Stimulated activated CD8-positive, alpha-beta memory T cell treated with anti-CD3 and anti-CD28 coated beads, Interleukin-15, amount 100 ng/mL, for 1 hour (primary cell): ENCODE measurements at places on chromosomes 7 and 10.

- no peak for DNase-seq
Measured at GRCh38 chr7:86949052-86949778, 110.2 kb downstream of the ELAPOR2 start.

- DNase-seq, result no peak
Measured at GRCh38 chr7:108129018-108129965, 869 bp downstream of the LAMB4 start.

DNA sequence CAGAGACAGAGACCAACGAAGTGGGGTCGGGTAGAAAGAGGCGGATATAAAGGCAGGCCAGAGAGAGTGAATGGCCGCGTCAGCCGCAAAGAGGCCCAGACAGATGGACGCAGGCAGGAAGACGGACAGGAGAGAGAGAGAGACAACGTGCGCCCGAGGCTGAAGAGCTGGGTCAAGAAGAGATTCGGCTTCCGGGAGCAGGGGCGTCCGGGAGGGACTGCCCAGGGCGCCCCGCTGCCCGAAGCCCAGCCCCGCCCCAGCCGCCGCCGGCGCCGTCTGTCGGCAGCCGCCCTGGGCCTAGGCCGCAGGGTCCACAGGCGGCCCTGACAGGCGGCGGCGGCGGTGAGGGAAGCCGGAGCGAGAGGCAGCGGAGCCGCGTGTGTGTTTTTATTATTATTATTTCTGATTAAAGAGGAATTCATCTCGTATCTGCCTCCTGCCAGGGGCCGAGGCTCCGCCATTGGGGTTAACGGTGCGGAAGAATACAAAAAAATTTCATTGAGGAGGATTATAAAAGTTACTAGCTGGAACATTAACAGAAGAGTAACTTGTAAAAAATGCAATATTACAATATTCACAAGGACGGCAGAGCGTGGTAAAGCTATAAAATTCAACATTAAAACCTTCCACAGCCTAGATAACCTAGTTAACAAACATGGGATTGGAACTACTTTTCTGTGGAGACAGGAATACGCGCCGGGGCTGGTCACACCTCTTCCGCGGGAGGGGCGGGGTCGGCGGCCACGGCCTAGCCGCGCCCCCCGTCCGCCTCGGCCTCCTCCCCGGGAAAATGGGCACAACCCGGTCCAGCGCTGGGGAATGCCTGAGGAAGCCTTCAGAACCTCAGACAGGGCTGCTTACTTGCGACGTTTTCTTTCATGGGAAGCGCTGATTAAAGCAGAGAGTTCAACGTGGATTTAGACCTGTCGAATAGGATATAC is 29.7 kb upstream of the PAX2 start:
- DNase-seq, result no peak

- DNase-seq, result no peak
Measured at GRCh38 chr10:127836966-127837365, 55.8 kb downstream of the CLRN3 start.

GRCh38 chr10:5413012-5413938 is 918 bp downstream of the NET1 start:
- DNase-seq, result no peak

GRCh38 chr10:34689053-34689452 is 126.0 kb downstream of the PARD3 start:
- no peak for DNase-seq

DNA sequence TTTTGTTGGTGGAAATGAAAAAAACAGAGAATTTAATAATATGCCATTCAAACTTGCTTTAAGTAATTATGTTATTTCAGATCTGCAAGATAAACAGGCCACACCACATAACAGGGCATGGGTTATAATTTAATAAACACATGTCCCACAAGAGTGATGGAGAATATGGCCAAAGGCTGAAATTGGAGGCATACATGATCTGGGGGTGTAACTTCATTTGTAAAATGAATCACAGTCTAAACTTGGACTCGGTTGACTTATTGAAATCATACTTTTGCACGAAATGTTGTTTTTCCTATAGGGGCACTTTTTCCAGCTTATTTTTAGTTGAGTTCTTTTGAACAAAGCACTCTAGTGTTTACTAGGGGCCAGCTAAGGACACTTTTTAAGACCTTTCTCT is 151.6 kb downstream of the TMEM26 start:
- no peak for DNase-seq

DNA sequence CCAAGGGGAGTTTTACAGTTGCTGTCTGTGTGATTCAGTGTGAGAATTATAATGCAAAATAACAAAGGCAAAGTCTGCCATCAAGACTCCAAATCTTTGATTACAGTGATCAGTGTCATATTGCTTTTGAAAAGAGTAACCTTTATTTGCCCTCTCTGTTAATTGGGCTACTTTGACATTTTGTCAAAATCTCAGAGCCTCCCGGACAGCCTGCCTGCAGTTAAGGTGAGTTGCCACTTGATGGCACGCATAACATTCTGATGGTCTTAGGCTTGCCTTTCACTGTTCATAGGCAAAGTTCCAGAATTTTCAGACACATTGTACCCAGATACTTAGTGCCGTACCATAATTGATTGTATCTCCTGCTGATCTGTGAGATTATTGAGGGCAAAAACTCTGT is 253.5 kb downstream of the ABCA13 start:
- DNase-seq, result no peak

DNA sequence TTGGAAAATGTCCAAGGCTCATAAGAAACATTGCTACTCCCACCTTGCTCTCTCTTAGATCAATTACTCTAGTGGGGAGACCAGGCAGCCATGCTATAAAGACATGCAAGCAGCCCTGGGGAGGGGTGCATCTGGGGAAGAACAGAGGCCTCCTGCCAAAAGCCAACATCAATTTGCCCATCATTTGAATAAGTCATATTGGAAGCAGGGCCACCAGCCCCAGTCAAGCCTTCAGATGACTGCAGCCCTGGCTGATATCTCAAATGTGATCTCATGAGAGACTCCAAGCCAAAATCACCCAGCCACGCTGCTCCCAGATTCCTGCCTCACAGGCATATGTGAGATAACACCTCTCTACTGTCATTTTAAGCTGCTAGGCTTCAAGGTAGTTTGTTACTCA is 157.5 kb upstream of the PDE1C start:
- no peak for DNase-seq

DNA sequence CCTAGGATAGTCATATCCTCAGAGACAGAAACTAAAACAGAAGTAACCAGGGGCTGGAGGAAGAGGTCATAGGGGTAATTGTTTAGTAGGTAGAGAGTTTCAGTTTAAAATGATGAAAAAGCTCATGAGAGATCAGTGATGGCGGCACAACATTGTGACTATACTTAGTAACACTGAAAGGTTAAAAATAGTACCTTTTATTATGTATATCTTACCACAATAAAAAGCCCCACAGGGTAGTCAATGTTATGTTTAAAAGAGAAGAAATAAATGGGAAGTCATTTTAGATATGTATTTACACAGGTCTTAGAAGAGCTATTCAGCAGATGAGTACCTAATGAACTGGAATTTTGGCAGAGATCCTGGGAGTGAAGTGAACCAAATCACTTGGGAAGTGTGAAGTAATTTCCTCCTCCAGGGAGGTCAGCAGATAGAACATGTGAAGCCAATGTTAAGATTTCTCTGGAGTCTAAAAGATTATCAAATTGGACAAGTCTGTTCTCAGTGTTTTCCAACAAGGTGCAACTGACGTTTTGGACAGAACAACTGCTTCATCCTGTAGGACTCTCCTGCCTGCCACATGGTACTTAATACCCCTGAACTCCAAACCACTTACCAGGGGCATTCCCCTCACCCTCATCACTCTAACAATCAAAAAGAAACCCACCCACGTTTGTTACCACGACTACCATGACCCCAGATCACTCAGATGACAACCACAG is 6.4 kb downstream of the CDCA7L start:
- no peak for DNase-seq

DNA sequence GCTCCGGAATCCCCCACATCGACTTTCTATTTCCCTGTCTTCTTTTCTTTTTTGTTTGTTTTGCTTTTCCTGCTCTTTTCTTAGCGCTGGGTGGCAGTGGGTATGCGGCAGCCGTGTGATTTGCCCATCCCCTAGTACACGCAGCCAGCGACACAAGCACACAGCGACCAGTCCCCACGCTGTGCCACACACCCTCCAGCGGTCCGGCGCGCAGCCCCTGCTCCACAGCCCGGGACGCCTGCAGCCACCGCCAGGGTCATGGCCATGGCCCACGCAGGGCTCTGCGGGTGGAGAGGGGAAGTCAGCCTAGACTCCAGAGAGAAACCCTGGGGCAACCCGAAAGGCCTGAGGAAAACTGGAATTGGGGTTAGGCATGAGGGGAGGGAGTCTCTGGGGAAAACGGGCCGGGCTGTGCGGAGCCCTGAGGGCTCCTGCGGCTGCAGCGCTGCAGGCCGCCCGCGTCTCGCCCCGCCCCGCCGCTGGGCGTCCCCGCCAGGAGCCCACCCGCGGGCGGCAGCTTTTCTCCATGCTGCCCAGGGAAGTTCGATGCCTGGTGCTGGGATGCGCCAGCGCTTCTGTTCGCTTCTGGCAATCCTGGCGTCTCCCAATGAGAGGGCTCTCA is 2.5 kb downstream of the CHRM2 start:
- no peak for DNase-seq

DNA sequence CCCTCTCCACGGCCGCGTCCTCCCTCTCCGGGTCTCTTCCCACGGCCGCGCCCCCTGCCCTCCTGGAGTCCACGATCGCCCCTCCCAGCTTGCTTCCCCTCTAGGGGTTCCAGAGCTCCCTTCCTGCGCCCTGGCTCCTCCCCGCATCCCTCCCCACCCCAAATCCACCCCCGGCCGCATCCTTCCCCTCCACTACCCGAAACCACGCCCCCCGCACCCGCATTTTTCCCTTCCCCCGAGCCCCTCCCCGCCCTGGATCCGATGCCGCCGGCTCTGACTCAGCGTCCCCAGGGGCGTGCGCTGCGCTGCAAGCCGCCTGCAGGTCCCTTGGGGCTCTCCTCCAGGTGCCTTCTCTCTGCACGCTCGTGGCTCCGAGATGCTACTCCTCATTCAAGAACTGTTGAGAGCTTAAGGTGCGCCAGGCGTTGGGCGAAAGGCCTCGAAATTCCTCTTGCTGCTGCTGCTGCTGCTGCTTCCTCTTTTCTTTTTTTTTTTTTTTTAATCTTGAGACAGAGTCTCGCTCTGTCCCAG is 372 bp upstream of the TMEM130 start:
- peak; percentile 27 for DNase-seq

- DNase-seq, result no peak
Measured at GRCh38 chr10:53223851-53224250, 451.3 kb upstream of the MBL2 start.

- DNase-seq, result no peak
Measured at GRCh38 chr7:1156782-1157535, 3.0 kb downstream of the ZFAND2A start.

DNA sequence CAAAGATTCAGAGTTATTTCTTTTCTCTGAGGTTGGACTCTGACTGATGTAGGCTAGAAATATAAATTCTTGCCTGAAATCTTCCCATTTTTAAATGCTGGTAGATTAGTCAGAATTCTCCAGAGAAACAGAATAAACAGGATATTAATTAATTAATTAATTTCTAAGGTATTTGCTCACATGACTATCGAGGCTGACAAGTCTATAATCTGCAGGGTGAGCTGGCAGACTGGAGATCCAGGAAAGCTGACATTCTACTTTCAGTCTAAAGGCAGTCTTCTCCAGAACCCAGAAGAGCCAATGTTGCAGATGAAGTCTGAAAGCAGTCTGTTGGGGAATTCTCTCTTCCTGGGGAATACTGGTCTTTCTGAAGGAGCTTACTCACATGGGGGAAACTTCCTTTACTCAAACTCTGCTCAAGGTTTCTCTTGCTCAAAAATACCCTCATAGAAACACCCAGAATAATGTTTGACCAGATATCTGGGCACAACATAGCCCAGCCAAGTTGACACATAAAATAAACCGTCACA is 189.7 kb downstream of the KIF20B start:
- no peak for DNase-seq

- DNase-seq, result no peak
Measured at GRCh38 chr10:91549262-91549661, 83.6 kb downstream of the PPP1R3C start.

- no peak for DNase-seq
Measured at GRCh38 chr7:44750921-44751571, 2.4 kb downstream of the ZMIZ2 start.

GRCh38 chr7:102917436-102918353 is 4.9 kb downstream of the LRRC17 start:
- no peak for DNase-seq

DNA sequence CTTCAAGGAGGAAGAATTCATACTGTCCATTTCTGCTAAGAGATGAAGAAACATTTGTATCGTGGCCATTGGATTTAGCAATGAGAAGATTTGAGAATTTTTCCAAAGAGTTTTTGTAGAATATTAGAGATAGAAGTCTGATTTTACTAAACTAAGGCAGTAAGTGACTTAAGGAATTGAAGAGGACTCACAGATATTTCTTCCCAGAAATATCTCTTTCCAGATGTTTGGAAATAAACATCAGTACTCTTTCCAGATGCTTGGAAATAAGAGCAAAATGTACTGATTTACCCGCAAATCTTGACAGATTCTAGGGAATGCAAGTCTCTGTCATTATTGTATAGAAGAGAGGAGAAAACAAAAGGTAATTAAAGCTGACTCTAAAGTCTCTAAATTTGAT is 91.3 kb downstream of the IMMP2L start:
- no peak for DNase-seq

DNA sequence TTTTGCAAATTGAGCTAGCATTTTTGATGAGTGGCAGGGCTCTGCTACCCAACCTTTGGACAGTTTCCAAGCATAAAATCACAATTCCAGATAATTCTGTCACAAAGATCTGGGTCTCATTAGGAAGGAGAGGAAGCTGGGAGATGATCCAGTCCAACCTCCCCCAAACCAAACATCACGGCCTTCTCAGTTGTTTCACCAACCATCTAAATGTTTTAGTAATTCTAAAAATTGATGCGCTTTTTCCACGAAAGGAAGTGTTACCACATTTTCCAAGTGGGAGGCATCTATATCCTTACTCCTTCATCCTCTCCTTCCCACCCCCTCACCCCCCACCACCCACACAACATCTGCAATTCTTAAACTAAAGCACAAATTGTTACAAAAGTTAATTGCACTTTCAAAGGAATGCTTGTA is 108.3 kb downstream of the EGFR start:
- DNase-seq, result no peak

DNA sequence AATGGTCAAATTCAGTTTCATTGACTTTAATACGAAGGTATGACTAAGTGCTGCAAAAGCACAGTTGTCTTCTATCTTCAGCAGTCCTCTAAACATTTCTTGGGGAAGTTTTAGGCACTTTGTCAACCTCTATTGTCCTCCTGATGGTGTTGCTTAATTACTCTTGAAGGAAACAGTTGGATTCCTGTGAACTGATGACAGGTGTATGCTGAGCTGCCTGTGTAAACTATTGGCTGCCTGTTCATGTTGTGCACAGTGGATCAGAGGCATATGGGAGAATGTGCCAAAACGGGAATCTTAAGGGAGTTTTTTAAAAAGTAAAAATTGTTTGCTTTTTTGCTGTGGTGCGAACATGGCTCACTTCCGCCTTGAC is 221.0 kb downstream of the AUTS2 start:
- DNase-seq, result no peak

- DNase-seq, result no peak
Measured at GRCh38 chr7:139855498-139856270, 26.6 kb downstream of the TBXAS1 start.
